ENCODE measurements at places on chromosomes 7 and 10. TPM values are rescaled to one million over a fixed set of nuclear protein-coding genes. Genes with fewer than 3 reads are reported as not detected.

GRCh38 chr10:20247891-20248708 is 431.9 kb downstream of the PLXDC2 start:
- no peaks in the 10 kb centered on the region for H3K4me1 ChIP-seq
- H3K27ac ChIP-seq: peak overlapping the region; percentile 12
- H3K36me3 ChIP-seq: no peaks in the 10 kb centered on the region
- no peaks in the 10 kb centered on the region for H3K27me3 ChIP-seq
- no peak for DNase-seq

DNA sequence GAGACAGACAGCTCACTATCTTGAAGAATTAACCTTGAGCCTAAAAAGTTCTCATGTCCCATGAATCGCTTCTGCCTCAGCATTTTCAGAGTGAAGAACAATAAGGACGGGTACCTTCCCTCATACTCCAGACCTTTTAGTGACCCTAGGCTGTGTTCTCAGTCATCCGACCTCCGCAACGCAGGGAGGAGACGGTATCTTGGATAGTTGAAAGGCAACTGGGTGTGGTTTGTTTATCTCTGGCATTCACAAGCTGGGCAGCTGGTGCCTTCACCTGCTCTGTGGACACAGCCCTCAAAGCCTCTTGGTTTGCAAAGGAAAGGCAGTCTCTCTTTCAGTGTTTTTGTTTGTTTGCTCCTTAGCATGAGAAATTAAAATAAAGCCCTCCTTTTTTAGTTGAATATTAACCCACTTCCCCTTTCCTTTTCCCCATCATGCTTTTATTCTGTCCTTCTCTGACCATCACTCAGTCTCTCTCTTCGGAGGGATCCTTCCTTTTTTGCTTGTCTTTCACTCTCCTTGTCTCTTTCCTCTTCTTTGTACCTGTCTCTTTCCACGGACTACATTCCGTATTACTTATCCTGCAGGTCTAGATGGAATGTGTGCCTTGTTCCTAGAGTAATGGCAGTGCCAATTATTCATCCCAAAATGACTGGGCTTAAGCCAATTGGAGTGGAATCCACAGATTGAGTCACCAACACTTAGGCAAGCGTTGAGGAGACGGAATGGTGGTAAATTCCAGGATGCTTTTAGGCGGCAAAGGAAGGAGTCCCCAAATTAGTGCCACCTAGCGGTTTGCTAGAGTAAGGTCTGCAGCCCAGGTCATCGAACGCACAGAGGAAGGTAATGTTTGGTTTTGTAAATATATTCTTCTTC is 45.8 kb downstream of the PRR15 start:
- peaks cover 14% of the 10 kb centered on the region for H3K4me1 ChIP-seq
- H3K36me3 ChIP-seq: no peaks in the 10 kb centered on the region

GRCh38 chr7:81693080-81693479 is 76.8 kb downstream of the HGF start:
- no peaks in the 10 kb centered on the region for H3K36me3 ChIP-seq
- no peak overlapping the region for H3K27ac ChIP-seq
- H3K27me3 ChIP-seq: no peaks in the 10 kb centered on the region
- no peaks in the 10 kb centered on the region for H3K4me1 ChIP-seq
- no peak for DNase-seq
- H3K4me3 ChIP-seq: no peak overlapping the region

The C10orf105 gene
- 0.27 TPM for total RNA-seq

The GNA12 gene
- total RNA-seq: 55.3 TPM

The INA gene
- 3.4 TPM for total RNA-seq

Measured in endodermal cell (in vitro differentiated cells).